Left forelimb (tissue), 1 donor: ENCODE measurements at places on chromosomes 7 and 10.

DNA sequence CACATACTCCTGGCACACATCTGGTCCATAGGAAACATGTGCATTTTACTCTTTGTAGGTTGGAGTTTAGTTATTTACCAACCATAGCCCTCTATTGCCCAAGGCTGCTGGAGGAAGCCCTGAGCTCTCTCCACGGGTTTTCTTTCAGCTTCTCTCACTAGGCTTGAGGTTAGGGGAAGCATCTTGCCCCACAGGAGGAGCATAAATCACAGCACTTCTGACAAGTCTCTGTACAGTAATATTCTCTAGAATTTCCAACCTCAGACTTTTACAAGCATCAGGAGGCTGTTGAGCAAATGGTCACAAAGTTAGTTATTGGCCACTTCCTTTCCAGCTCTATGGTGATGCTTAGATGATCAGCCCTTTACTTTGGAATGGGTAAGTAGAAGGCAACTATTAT is 122.9 kb upstream of the GLI3 start:
- no peak for DNase-seq

- DNase-seq, result no peak
These were observed 103.7 kb downstream of the CXCL12 start for GRCh38 chr10:44281089-44281613.

- DNase-seq, result no peak
These were observed 9.5 kb upstream of the TBX20 start for GRCh38 chr7:35263396-35263795.

DNA sequence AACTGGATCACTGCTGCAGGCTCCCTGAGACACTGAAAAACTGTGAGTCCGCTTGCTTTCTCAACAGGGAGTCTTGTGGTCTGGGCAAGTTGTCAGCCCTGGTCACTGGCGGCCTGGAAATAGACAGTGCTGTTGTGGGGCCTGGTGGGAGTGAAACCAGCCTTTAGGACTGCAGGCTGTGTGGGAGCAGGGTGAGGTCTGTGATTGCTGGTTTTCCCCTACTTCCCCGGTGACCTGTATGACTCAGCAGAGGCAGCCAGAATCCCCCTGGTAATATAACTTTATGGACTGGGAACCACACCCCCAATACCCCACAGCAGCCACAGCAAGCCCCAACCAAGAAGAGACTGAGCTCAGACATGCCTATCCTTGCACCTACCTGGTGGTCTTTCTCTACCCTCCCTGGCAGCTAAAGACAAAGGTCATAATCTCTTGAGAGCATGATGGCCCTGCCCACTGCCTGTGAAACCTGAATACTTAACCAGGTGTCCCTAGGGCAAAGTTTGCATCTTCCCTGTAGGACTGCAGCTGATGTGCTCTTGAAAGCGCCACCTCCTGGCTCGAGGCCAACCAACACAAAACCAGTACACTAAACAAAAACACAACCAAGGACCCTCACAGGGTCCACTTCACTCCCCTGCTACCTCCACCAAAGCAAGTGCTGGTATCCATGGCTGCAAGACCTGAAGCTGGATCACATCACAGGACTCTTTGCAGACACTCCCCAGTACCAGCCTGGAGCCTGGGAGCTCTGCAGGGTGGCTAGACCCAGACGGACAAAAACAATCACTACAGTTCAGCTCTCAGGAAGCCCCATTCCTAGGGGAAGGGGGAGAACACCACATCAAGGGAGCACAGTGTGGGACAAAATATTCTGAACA is 7.2 kb upstream of the ADAM22 start:
- DNase-seq, result no peak

DNA sequence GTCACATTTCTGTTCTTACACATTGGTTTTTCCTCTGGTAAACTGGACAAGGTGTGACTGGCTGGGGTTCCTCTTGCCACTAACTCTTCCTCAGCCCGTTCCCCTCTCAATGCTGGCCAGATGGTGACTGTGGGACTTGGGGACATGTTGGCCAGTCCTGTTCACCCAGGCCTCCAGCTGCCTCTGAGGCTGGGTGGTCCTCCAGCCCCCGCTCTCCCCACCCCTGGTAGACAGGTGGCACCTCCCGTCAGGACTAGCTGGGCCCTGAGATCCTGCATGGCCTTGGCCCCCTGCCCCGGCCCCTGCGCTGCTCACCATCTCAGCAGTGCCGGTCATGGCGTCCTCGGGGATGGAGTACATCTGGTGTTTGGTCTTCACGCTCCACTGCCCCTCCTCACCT is 10.8 kb upstream of the MYL7 start:
- DNase-seq, result peak; percentile 57

DNA sequence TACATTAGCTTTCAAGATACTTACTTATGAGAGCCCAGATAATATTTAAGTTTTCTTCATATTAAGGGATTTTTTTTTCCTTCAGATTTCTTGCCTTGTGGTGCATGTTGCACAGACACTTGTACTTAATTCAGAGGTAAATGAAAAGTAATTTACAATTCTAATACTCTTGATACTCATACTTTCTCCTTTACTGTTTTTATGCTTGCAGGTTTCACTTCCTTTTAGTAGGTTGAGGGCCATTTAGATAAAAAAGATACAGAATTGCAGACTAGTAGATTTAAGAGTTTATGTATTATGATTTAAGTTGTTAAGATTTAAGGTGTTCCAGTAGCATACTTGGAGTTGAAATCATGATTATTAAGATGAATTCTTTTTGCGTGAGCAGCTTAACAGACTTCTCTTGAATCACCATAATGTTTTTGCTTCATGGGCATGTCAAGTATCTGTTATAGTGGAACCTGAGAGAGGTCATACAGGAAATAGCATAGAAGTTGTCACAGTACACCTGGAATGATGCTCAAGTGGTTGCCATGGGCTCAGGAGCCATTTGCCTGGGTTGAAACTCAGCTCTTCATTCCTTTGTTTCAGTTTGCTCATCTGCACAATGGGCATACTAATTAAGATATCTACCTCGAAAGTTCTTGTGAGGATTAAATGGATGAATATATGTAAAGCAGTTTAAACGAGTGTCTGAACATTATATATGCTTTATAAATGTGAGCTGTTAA is 174.8 kb upstream of the PRPS1L1 start:
- no peak for DNase-seq

GRCh38 chr7:20153999-20154398 is 63.2 kb downstream of the MACC1 start:
- no peak for DNase-seq

DNA sequence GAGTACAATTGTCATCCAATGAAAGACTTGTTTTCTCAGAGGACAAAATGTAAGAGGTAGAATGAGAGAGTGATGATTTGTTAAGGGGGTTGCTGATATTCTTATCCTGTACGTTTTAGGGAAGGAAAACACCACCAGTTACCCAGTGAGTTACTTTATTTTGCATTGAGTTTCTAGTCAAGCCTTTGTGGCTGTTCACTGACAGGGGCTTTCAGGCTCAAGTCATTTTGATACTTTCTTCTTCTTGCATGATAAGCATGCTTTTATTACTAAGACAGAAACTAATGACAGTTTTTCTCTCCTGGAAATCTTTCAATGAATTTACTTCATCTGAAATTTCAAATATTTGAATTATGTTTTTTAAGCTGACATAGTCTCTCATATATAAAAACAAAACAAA is 710.2 kb upstream of the POM121L12 start:
- no peak for DNase-seq

- no peak for DNase-seq
These were observed 118.8 kb upstream of the IFRD1 start for GRCh38 chr7:112331492-112331891.

DNA sequence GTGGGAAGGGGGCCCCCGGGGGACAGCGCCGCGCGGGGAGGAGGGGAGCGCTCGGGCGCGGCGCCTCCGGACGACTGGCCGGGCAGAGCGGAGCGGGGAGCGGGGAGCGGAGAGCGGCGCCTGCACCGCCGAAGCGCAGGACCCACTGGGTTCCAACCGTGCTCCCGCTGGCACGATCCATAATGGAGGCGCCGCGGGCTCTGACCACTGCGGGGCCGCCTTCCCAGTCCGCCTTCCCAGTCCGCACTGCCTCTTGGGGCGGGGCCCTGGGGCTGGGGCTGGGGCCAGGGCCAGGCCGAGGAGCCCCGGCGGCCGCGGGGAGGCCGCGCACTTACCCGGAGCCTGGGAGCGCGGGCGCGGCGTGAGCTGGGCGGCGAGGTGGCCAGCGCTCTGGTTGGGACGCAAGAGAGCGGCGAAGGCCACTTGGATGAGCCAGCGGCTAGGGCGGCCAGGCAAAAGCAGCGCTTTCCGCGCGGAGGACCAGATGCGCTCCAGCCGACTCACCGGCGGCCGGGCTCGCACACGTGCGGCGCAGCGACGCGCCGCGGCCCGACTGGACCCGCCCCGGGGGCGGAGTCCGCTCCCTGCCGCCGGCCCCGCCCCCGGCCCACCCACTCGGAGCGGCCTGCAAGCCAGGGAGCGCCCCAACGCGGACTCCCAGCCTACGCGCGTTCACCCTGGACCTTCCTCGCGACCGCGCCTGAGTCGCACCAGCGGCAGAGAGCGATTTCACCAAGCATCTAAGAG is at the start of gene PUS7:
Gene PUS7 (minus strand): TSS at position 555 of the 747 bp plus-strand sequence. CDS start 13,759 bp downstream, outside the sequence.
- DNase-seq, result peak; percentile 94

DNA sequence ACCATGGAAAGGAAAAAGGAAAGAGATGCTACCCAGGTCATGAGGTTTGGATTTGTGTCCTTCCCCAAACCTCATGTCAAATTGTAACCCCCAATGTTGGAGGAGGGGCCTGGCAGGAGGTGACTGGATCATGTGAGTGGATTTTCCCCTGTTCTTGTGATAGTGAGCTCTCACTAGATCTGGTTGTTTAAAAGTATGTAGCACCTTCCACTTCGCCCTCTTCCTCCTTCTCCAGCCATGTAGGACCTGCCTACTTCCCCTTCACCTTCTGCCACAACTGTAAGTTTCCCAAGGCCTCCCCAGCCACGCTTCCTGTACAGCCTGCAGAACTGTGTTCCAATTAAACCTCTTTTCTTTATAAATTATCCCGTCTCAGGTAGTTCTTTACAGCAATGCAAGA is 113.9 kb downstream of the FAM107B start:
- DNase-seq, result no peak

DNA sequence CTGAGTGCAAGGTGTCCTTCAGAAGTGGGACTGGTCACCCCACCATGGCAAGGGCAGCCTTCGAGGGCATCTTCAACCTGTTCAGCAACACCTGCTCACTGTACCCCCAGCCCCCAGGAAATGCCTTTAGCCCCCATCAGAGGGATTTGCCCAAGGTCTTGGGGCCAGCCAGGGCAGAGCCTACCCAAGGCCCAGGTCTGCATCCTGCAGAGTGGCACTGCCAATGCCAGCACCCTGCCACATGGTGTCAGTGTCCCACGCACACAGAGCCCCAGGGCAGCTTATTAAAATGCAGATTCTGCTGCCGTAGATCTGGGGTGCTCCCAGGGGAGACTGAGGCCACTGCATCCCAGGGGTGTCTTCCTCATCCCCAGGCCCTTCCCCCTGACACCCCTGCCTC is 106.2 kb upstream of the KCTD7 start:
- no peak for DNase-seq

- DNase-seq, result no peak
These were observed 47.9 kb downstream of the FHIP2A start for GRCh38 chr10:114869520-114869892.

- no peak for DNase-seq
These were observed 2.6 kb downstream of the PRLHR start for GRCh38 chr10:118592675-118593330.

DNA sequence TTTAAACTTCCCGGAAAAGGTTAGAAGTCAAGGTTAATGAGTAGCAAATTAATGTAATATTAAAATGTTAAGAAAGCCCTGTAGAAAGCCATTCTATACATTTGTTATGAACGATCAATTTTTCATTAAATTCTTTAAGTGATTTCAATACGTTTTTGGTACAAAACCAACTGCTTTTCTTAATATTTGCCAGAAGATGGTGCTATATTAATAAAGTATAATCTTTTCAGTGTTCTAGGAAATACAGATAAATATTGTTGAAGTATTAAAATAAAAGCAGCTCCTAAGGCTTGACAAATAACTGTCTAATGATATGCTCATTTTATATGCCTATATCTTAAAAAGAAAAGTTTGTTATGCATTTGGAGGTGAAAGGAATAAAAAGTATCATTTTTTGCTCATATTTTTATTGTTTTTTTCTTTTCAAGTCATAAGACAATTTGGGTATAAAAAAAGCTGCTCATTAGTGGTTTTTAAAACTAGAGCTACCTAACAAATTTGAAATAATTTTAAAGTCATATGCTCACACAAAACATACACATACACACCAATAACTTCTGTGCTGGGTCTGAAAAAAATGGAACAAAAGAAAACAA is 130.3 kb upstream of the POT1 start:
- DNase-seq, result no peak

DNA sequence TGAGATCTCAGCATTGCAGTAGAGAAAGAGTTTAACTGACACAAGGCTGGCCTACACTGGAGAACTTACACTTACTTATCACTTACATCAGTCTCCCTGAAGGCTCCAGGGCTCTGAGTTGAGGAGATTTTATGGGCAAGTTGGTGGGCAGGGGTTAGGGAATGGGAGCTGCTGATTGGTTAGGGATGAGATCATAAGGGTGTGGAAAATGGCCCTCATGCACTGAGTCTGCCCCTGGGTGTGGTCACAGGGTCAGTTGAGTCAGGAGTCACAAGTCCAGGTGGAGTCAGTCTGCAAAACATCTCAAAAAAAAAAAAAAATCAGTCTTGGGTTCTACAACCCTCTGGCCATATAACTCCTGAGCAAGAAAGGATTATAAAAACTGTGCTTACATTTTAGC is 60.5 kb downstream of the PPP1R17 start:
- DNase-seq, result no peak

- DNase-seq, result no peak
These were observed 41.8 kb upstream of the HERPUD2 start for GRCh38 chr7:35736725-35737124.

- no peak for DNase-seq
These were observed 2.3 kb downstream of the METTL27 start for GRCh38 chr7:73839743-73840714.

DNA sequence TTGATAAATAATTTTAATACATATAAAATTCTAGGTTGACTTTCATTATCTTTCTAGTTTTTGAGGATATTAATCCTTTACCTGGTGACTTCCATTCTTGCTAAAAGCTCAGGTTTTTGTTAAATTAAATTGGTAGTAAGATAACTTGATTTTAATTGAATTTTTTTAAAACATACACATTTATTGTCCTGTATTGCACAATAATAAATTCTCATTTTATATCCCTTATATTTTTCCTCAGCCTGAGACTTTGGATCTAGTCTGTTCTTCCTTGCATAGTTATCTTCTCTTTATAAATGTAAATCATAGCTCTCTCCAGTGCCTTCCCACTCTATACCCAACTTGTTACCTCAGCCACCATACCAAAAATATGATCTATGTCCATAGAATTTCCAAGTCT is 212.9 kb upstream of the CNTNAP2 start:
- no peak for DNase-seq

DNA sequence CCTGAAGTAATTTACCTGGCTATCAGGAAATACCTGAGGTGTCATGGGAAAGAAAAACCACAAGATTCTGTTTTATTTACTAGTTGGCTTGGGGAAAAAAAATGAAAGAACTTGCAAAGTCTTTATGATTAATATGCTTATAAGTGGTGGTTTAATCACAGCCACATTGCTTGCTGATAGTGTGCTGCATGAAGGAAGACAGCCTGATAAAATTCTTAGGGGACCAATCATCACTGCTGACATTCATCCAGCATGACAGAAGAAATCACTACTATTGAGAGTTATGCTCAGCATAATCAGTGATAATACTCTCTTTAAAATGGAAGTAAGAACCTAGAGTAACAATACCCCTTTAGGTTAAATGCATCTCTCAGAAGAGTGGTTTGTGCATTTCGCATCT is 150.2 kb upstream of the LRRN3 start:
- DNase-seq, result no peak

GRCh38 chr10:122878799-122879338 is 512 bp downstream of the FAM24B start:
- no peak for DNase-seq

GRCh38 chr10:28761084-28761846 is 83.9 kb downstream of the BAMBI start:
- DNase-seq, result no peak
